Fibroblast of skin of right biceps (primary cell): ENCODE measurements at places on chromosomes 2 and 18.

GRCh38 chr18:48825101-48825745, 125.5 kb downstream of the SMAD7 start:
- peak; percentile 48 for DNase-seq

- no peak for DNase-seq
Observed at GRCh38 chr2:172398440-172398839, 28.9 kb upstream of the ITGA6 start.

DNA sequence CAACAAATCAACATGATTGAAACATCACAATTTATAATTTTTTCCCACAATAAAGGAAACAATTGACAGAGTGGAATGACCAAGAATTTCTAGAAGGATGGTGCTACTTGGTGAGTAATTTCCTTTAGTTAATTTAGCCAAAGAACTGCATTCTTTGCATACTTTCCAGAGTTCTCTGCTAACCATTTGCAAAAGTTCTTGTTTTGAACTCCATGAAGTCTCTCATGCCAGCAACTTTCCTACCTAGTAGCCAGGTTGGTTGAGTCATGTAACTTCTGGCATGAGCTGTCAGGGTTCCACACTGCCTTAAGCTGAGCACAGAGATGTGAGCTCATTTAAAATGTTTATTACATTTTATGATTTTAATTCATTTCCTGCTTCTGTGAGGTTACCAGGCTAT, 539.6 kb downstream of the PID1 start:
- peak; percentile 91 for DNase-seq

DNA sequence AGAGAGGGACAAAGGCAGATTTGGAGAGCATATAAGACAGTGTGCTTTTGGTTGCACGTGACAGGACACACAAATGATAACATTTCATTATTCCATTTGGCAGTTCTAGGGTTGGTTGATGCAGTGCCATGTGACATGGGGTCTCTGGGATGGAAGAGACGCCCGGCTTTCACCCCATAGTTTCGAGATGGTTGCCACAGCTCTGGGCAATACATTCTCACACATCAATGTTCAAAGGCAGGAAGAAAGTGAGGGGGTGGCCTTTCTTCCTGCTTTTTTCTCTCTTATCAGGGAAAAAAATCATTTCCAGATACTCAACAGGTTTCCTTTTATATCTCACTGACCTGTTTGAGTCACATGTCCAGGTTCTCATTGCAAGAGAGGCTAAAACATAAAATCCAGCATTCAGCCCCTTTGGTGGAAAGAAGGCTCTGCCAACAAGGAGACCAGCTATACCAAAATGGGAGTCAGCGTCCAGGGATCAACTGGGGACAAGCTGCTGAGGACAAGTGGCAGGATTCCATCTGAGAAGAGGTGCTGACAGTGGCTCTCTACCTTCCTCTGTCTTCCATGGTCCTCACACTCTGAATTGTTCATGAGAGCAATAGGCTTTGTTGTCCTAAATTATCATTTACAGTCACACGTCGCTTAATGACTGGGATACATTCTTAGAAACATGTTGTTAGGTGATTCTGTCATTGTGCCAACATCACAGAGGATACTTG, 29.1 kb upstream of the ANKRD44 start:
- no peak for DNase-seq

DNA sequence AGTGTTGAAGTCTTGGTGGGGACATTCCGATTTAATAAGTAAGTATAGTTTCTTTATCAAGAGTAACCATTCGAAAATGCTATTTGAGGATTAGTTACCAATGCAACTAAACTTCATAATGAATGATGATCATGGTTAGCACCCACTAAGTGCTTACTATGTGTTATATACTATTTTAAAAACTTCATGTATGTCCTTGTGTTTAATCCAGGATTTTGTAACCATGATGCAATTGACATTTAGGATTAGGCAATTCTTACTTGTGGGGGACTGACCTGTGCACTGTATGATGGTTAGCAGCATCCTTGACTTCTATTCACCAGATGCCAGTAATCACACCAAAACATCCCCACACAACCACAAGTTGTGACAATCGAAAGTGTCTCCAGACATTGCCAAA, 859.9 kb upstream of the FSHR start:
- no peak for DNase-seq

DNA sequence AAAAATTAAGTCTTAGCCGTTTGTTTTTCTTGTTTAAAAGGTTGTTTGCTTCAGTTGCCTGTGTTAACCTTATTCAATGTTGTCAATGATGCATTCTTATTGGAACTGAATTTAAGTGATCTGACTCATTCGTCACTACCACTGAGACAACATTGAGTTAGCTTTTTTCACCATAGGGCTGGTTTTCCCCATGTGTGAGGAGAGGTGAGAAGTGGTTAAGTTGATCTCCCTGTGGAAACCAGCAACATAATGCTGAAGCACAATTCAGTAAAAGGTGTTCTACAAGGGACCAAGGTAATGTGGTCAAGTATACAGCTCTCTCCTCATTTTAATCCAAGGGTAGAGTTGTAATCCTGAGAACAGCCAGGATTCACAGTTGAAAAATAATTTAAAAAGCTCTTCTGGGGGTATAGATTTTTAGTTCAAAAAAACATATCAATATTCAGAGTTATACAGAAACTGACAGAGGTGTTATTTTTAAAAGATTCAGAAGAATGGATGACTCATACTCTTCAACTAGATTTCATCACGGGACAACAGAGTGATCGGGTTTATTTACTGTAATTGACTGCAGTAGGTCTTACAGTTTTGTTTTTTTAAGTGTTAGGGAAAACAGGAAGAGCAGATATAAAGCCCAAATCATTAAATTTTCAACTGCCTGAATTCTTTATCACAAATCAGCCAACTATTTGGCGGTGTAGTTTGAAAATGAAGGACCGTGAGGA, 12.6 kb downstream of the NOP58 start:
- DNase-seq: peak; percentile 59

DNA sequence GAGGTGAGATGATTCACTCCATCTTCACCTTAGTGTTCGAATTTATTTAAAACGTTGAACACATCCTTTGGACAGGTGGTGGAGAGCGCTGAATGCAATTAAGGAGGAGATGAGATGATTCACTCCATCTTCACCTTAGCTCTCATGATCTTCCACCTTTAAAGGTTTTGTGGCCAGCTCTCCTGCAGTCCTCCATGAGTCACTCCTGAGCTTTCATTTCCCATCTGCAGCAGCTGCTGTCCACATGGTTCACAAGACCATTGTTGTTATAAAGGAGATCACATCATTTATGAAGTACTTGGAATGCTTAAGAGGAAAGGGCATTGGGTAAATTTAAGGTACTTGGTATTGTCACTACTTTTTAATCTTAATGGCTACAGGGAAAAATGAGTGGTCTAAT, 298.5 kb downstream of the PAX3 start:
- DNase-seq: peak; percentile 68

GRCh38 chr2:215684448-215685237, 248.8 kb upstream of the FN1 start:
- DNase-seq: peak; percentile 93

GRCh38 chr2:85132834-85133637, at the start of gene TCF7L1:
TSS of gene TCF7L1 (plus strand) at chr2:85133392. CDS start at chr2:85133685, 293 bp downstream.
- DNase-seq: peak; percentile 92

GRCh38 chr2:195490319-195490718, 166.7 kb upstream of the SLC39A10 start:
- no peak for DNase-seq

- DNase-seq: peak; percentile 63
Observed at GRCh38 chr2:205754924-205755321, 72.6 kb downstream of the NRP2 start.

DNA sequence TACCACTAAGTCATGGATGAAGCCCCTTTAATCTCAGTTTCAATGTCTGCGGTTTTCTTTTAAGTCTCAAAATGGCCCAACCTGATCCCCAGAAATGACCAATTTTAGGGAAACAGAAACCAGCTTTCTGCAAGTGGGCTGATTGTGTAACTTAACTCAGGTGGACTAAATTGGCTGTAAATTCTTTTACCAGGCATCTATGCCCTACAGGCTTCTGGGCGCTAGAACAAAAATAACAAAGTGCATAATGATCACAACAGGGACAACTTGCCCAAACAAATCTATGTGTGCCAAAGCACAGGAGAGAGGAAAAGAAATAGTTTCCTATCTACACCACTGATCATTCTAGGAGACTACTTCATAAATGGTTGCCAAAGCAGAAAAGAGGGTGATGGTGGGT, 112.3 kb upstream of the SETBP1 start:
- no peak for DNase-seq
